Glomerular endothelial cell (primary cell): ENCODE measurements at places on chromosomes 16 and 17. TPM values are rescaled to one million over a fixed set of nuclear protein-coding genes. Genes with fewer than 3 reads are reported as not detected.

- DNase-seq, result no peak
These were observed 677 bp downstream of the SNTB2 start for GRCh38 chr16:69187446-69188235.

GRCh38 chr17:81044764-81045589, 10.0 kb downstream of the BAIAP2 start:
- DNase-seq, result peak; percentile 72

DNA sequence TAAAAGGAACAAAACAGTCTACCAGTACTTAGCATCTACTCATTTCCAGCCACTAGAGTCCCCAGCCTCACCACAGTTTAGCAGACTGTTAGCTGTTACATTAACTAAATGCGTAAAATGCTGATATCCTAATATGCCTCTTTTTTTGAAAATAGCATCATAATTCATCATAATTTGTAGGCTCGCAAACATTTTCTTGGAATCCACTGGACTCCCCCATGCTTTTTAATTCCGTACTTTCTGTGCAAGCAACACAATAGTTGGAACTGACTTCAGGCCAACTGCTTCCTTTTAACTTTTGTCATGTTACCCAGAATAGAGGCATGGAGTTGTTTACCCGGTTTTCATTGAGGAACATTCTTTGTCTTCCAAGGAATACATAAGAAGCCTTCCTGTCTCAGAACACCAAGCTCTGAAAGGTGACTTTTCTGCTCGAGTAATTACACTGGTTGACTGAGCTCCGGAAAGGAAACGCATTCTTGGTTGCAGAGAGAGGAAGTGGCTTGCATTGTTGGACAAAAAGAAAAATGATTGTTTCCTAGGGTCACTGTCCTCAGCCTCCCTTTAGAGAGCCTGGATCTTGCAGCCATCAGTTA, 30.9 kb upstream of the SEC14L1 start:
- peak; percentile 100 for DNase-seq

- no peak for DNase-seq
These were observed 147.1 kb downstream of the IRF8 start for GRCh38 chr16:86046026-86046425.

DNA sequence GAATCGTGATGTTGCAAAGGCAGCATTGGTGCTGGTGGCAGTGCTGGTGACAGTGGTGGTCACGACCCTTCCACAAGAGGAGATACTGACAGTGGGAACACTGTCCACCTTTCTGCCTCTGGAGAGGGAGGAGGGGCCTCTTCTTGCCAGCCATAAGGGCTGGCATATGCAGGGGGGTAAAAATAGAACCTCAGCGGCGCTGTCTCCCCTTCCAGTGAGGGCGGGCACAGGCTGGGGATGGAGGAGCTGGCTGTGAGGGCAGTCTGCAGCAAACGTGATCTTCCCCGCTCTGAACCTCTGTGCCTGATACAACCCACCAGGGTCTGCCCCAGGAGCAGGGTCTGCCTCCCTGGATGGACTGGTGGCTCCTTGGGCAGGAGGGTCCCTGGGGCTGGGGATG, 3.4 kb downstream of the RAP1GAP2 start:
- DNase-seq, result no peak

The MPV17L gene
- 0.53 and 2.6 TPM in 2 replicates for total RNA-seq

The OTOA gene
- 0.06 TPM in 1 of 2 replicates, not detected in the other for total RNA-seq

The GPR142 gene
- 0.10 TPM in 1 of 2 replicates, not detected in the other for total RNA-seq

DNA sequence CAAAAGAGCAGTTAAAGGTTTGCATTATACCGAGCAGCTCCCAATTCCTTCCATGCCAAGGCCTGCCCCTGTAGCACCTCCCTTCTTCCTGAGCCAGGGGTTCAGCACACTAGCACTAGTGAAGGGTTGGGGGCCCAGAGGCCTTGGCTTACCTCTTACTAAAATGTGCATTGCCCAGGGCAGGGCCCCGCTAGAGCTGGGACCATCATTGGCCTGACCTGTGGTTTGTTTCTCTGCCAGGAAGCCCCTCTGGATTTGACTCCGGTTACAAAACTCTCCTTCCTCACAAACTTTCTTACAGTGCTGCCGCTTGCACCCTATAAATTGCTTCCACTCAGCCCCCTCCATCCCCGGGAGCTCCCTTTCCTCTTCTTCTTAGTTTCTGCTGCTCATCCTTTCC, 33.8 kb downstream of the MPRIP start:
- DNase-seq, result no peak

- DNase-seq, result no peak
These were observed 2.8 kb downstream of the XYLT2 start for GRCh38 chr17:50348522-50349242.

DNA sequence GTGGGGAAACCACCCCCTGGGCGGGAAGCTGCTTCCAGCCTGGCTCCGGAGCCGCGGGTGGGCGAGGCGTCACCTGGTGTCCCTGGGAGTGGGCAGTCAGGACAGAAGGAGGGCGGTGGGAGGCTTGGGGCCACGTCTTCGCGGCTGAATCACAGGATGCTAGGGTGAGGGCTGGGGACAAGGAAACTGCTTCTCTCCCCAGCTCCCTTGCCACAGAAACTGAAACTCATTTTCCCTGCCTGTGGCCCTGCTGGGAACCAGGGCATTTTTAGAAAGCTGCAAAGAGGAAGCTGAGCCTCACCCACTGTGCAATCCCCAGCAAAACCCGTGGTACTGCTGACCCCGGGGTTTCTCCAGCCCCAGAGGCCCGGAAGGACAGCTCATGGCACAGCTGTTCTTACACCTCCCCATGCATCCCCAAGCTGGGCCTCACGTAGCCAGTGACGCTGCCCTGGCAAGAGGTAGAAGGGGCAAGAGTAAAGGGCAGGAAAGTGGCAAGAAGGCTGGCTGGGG, 8.2 kb downstream of the RHBDF2 start:
- DNase-seq, result no peak

DNA sequence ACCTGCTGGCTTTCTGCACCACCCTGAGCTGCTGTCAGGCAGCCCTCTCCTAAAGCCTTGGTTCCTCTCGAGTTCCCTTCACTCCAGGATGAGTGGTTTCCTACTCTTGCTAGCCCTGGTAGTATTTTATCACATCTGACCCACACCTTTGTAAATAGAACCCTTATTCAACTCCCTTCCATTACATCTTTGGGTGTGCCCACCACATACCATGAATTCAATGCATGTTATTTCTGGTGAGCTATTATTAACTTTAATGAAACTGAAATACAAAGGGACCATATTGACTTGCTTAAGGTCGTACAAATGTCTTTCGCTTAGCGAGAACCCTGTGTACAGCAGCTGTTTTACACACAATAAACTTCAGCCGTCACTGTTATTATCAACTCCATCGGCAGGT, 521.3 kb downstream of the GRIN2A start:
- no peak for DNase-seq

- DNase-seq, result no peak
These were observed 115.6 kb downstream of the CCDC182 start for GRCh38 chr17:57629470-57629869.

DNA sequence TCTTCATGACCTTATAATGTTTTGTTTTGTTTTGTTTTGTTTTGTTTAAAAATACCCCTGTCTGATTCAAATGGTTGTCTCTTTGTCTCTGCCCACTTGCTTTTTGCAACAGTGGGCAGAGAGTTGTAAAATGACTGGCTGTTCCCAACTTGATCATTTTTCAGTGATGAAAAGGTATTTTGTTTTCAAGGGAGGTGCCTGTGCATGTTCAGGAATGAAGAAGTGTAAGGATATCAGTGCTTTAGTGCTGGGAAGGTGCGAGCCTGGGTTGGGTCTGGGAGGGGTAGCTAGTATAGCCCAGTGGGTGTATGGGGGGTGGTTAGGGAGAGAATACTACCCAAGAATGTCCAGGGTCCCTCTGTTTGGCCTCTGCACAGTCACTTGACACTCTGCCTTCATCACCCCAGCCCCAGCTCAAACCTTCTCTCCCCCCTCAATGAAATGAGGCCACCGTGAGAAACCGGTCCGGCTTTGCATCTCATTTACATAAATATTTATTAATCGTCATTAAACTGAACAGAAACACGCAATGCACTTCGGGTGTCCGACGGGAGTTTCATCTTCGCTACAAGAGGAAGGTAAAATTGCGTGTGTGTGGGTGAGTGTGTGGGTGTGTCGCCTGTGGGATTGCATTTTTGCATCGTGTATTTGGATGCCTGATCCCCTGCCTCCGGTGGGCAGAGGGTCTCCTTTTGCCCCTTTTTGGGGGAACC, 4.3 kb downstream of the NEUROD2 start:
- DNase-seq, result no peak

DNA sequence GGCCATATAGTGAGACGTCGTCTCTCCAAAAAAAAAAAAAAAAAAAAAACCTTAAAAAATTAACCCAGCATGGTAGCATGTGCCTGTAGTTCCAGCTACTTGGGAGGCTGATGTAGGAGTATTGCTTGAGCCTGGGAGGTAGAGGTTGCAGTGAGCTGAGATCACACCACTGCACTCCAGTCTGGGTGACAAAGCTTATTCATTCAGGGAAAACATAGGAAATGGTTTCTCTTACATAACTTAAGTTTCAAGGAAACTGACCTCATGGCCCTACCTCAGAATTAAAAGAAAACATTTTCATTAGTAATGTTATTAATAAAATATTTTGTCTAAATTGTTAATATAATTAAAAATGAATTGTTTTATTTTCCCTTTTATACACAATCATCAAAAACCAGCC, 31.4 kb downstream of the COG1 start:
- DNase-seq, result no peak

The CCL8 gene
- total RNA-seq, result 3.6 TPM in 1 of 2 replicates, not detected in the other

The OR2C1 gene
- total RNA-seq, result not detected in 2 replicates

The CIBAR2 gene
- total RNA-seq, result 0.23 TPM in 1 of 2 replicates, not detected in the other

- DNase-seq, result no peak
These were observed 95.1 kb downstream of the PRKCA start for GRCh38 chr17:66397486-66397885.

The CPNE7 gene
- total RNA-seq, result 6.1 and 34.4 TPM in 2 replicates

The NPIPB9 gene
- 0.92 and 2.0 TPM in 2 replicates for total RNA-seq

GRCh38 chr16:58624209-58624608, 5.4 kb downstream of the CNOT1 start:
- no peak for DNase-seq

The IRX5 gene
- total RNA-seq, result 3.1 and 3.2 TPM in 2 replicates

The RNU2-1 gene
- total RNA-seq, result not detected in 2 replicates

The LRRC46 gene
- total RNA-seq, result 0.24 TPM in 1 of 2 replicates, not detected in the other

GRCh38 chr16:9090101-9090959, 1.1 kb upstream of the HAPSTR1 start:
- no peak for DNase-seq
